Stimulated activated CD4-positive, alpha-beta T cell treated with anti-CD3 and anti-CD28 coated beads, Interleukin-12 subunit alpha, Interleukin-12 subunit beta, amount 100 ng/mL, for 24 hours (primary cell): ENCODE measurements at places on chromosomes 13 and 19.

GRCh38 chr19:15398501-15399233, 19.1 kb upstream of the AKAP8 start:
- DNase-seq, result no peak

GRCh38 chr19:1058112-1058511, 8.9 kb upstream of the ARHGAP45 start:
- DNase-seq, result no peak

DNA sequence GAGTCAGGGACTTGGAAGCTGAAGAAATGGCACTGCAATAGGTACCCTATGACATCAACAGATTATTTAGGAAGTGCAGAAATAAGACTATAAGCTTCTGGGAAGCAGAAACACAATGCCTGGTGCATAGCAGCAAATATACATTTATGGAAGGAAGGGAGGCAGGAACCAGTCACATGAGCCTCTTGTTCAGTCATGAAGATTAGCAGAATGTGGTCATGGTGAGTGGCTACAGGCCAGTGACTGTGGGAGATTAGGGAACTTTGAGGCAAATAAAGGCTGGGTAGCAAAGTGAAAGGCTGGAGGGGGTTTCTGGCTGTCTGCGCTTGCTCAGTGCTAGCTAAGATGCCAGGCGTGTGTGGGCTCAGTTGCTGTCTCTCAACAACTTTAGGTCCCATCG, 96.3 kb downstream of the EPSTI1 start:
- no peak for DNase-seq

DNA sequence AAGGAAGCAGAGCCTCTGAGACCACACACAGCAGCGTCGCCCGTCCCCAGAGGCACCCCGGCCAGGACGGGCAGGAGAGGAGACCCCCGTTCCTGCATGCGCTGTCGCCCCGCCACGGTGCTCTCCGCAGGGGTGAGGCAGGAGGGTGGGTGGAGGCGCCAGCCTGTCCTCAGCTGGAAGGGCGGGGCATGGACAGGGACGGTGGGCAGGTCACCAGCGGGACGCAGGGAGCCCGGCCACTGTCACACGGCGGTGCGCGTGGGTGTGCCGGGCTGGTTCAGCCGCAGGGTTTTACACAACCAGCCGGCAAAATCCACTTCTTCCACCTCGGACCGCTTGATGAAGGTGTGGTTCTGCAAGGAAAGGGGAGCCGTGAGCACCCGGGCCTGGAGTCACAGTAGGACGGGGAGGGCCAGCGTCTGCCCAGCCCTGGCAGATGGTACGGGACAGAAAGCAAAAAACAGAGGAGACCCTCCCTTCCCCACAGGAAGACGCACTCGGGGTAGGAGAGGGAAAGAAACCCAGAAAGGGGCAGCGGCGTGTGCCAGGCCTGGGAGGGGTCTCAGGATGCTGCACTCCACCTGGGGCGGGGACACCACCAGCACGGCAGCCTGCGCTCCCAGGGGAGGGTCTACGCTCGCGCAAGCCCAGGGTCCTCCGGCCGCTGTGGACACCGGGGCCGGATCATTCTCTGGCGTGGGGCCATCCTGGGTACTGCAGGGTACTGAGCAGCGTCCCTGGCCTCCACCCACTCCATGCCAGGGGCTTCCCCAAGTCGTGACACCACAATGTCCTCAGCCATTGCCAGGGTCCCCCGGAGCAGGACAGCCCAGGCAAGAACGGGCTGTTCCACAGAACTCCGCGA, 23.9 kb upstream of the ZBTB7A start:
- DNase-seq, result no peak

GRCh38 chr19:54731191-54731590, 6.9 kb downstream of the KIR3DL3 start:
- DNase-seq, result no peak

GRCh38 chr19:50876456-50876855, 3.2 kb downstream of the KLK2 start:
- DNase-seq, result no peak

GRCh38 chr13:113009743-113010509, 40.9 kb downstream of the MCF2L start:
- DNase-seq, result no peak

- no peak for DNase-seq
Observed at GRCh38 chr13:22427066-22427465, 753.7 kb upstream of the SGCG start.

GRCh38 chr13:72163678-72164077, 296.7 kb upstream of the DACH1 start:
- no peak for DNase-seq

DNA sequence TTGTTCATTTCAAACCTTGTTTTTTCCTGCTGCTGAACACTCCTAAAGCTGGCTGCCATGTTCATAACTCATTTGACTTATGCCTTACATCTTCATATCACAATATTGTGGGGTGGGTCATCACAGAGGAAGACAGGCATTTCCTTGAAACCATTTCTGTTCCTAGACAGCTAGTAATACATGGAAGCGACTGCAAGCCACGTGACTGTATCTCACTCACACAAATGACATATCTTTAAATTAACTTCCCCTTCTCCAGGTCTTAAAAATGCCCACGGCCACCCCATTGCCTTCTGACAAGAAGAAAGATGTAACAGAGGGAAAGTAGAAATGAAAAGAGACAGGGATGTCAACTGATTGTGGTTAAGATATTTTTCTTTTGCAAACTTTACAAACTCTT, 236.8 kb downstream of the LMO7 start:
- no peak for DNase-seq

DNA sequence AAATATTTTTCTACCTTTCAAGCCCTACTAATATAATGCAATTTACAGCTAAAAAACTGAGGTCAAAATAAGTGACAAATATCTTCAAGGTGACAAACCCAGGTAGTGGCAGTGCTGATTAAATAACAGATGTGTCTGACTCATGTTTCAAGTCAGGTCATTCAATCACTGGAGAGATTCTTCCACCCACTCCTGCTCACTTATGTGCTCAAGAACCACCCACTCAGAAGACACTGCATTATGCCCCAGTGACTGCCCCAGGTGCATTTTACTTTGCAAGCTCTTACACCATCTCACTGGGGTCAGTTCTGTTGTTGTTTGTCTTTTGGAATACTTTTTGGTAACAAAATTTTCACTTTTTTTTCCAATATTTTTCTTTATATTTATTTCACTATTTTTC, 2.2 kb downstream of the ZNF100 start:
- no peak for DNase-seq
